Activated CD4-positive, alpha-beta T cell treated with anti-CD3 and anti-CD28 coated beads, Interleukin-2, amount 10 ng/mL, durations not matched to agents 7 days and 5 days (primary cell): ENCODE measurements at places on chromosomes 6 and 20. TPM values are rescaled to one million over a fixed set of nuclear protein-coding genes. Genes with fewer than 3 reads are reported as not detected.

Gene HECA
- 60.1 TPM for total RNA-seq

Gene SAPCD1
- 9.8 TPM for total RNA-seq

Gene GJA1
- not detected for total RNA-seq

Gene UBE2C
- total RNA-seq: 232 TPM

Gene PRELID3B
- total RNA-seq: 82.5 TPM

Gene OTOR
- not detected for total RNA-seq

Gene L3MBTL1
- total RNA-seq: 6.7 TPM

Gene DDO
- total RNA-seq: not detected

Gene CD24
- total RNA-seq: 0.22 TPM

Gene RBPJL
- total RNA-seq: not detected

Gene EYS
- not detected for total RNA-seq

Gene KCNK16
- not detected for total RNA-seq

Gene HTR1E
- total RNA-seq: not detected

Gene HAO1
- total RNA-seq: not detected

Gene HEY2
- total RNA-seq: not detected

Gene CLPSL2
- total RNA-seq: not detected

Gene SEL1L2
- not detected for total RNA-seq

Gene FBXO5
- 80.7 TPM for total RNA-seq

Gene DEF6
- 186 TPM for total RNA-seq

Gene GRM4
- not detected for total RNA-seq

Gene VSTM2L
- total RNA-seq: not detected

Gene GABRR1
- not detected for total RNA-seq

Gene FAM110A
- 30.2 TPM for total RNA-seq

Gene WDR46
- 53.4 TPM for total RNA-seq

Gene NRSN1
- total RNA-seq: not detected

Gene ARMH2
- 2.3 TPM for total RNA-seq

Gene R3HDML
- total RNA-seq: not detected

Gene PLCB4
- not detected for total RNA-seq

Gene NEDD9
- 42.7 TPM for total RNA-seq

Gene GFOD1
- 2.4 TPM for total RNA-seq

Gene DLK2
- total RNA-seq: not detected

Gene PRND
- not detected for total RNA-seq

Gene RNF182
- total RNA-seq: not detected

Gene SIRPD
- total RNA-seq: 0.17 TPM

Gene EFCAB8
- total RNA-seq: 1.2 TPM

Gene PNPLA1
- not detected for total RNA-seq

Gene GFRA4
- total RNA-seq: not detected

Gene DEFB112
- not detected for total RNA-seq

Gene ZBTB9
- total RNA-seq: 9.0 TPM

Gene KCNQ5
- total RNA-seq: 3.9 TPM
